ENCODE measurements at places on chromosomes 11 and 22. TPM values are rescaled to one million over a fixed set of nuclear protein-coding genes. Genes with fewer than 3 reads are reported as not detected.

PES1 gene
- total RNA-seq, result 136 TPM

TCF20 gene
- 43.6 TPM for total RNA-seq

GRCh38 chr11:94794287-94795168, 26.4 kb downstream of the AMOTL1 start:
- DNase-seq, result peak; percentile 73

DNA sequence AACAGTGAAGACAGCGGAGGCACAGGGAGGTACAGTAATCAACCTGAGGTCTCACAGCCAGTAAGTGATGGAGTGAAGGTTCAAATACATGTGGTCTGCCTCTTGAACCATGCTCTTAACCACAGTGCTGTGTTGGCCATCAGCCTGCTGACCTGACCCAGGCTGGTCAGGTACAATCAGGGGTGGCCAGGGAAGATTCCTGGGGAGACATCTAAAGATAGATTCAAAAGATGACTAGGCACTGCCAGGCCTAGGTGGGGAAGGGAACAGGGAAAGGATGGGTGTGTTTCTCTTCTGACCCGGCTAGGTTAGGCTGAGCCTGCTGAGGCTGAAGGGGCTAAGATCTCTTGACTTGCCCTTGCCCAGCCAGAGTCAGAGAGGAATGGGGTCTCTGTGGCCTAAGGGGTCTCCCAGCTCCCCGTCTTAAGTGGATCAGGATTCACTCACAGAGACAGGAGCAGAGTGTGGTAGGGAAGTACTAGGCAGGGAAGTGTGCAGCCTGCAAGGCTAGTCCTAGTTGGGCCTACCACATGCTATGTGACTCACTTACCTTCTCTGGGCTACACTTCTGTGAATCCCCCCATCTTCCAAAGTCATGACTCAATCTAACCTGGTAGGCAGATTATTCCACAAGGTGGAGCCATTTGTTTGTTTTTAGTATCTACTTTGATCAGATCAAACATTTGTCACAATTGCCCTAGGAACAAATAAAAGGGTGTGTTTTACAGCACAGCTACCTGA, 10.4 kb upstream of the SREBF2 start:
- DNase-seq, result peak; percentile 62

DNA sequence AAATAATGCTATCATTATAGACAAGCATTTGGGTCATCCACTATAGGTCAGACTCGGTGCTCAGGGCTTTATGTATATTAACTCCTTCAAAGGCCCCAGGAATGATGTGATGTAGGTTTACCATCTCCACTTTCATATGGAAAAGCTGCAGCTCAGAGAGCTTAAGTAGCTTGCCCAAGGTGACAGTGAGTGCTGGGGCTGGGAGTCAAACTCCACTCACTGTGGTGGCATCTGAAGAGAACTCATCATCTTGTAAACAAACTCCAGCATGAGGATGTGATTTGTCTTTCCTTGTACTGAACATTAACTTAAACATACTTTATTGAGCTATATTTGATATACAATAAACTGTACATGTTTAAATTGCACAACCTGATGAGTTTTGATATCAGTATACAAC, 25.4 kb downstream of the TENM4 start:
- no peak for DNase-seq
